ENCODE measurements at places on chromosomes 6 and 20.

DNA sequence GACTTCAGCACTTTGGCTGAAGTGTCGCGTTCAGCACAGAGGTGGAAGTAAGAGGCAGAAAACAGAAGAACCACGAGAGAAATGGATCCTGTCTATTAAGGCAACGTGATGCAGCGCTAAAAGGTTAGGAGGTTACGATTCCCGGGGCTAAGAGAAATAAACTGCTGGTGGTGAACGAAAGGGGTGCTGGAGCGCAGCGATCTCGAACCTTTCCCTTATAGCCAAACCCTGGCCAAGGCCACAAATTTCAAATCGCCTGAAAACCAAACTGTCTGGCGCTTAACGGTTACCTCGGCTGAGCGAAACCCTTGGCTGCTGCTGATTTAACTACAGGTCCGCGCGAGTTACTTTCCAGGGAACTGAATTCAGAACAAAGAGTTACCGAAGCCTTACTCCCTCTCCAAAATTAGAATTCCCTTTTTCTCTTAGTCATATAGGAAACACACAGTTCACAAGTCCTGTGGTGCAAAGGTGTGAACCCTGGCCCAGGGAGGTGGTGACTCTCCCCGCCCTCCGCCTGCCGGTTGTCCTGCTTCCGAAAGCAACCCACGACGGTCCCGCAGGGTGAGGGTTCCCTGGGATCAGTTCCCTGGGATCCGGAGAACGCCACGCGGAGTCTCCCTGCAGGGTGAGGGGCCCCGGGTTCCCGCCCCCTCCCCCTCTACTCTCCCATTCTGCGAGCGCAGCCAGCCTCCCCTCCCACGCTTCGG is 1.3 kb upstream of the SLC35D3 start:
- DNase-seq: peak; percentile 45

DNA sequence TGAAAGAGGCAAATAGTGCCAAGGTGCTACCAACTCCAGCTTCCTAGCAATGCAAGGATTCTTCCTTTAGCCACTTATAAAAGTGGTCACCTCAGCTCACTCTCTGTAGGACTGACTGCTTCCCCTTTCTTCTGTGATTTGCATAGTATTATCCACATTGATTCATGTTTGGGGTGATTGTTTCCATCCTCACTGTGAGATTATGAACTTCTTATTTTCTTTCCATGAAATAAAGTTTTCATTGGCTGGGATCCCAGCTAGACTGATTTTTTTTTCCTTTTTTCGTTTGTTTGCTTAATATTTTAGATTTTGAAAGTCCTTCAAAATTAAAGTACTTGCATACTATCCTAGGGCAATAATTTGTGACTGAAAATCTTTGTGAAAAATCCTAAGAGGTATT is 50.5 kb downstream of the EYA4 start:
- DNase-seq: no peak

GRCh38 chr20:49349694-49350252 is 71.9 kb upstream of the ZNFX1 start:
- no peak for DNase-seq

DNA sequence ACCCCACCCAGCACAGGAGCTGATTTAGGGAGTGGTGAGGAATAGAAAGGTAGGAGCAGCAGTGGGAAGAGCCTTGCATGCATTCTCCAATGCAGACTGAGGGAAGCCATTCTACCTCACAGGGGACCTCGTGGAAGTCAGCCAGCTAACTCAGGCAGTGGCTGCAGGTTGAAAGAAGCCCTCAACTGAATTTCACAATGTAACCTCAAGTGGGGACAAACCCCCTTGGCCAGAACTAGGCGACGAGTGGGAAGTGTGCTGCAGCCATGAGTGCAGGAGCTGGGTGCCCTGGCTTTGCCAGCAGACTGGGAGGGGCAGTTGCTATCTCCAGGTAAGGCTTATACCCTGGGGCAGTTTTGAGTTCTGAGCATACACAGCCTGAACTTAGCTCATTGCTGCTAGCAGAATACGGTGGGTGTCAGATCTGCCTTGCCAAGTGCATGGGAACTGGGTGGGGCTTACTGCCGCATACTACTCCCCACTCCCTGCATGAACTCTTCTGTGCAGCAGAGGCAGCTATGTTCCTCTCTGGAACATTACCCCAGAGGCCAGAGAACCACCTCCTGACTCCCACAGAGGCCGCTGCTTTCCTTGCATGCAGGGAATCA is 126.5 kb downstream of the CDK19 start:
- no peak for DNase-seq

DNA sequence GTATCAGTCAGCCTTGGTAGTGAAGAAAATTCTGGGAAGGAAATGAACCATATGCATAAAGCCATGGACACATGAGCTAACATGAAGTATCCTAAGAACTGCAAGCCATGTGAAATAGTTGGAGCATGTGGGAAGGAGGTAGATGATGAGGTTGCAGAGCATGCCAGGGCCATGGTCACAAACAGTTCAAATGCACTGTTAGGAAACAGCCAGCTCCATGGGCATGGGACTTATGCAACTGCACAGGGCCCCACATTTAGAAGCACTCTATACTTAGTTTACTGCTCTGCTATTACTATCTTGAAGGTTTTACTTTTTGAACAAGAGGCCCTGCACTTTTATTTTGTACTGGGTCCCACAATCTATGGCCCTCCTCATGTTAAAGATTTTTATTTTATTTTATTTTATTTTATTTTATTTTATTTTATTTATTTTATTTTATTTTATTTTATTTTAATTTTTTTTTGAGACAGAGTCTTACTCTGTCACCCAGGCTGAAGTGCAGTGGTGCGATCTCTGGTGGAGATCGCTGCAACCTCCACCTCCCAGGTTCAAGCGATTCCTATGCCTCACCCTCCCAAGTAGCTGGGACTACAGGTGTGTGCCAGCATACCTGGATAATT is 169.1 kb downstream of the IBTK start:
- DNase-seq: no peak

- no peak for DNase-seq
Measured at GRCh38 chr20:51044796-51045195, 21.9 kb upstream of the KCNG1 start.

- DNase-seq: peak; percentile 16
Measured at GRCh38 chr20:53611449-53611894, 17.8 kb upstream of the ZNF217 start.

GRCh38 chr20:56764671-56765070 is 135.6 kb downstream of the TFAP2C start:
- no peak for DNase-seq

DNA sequence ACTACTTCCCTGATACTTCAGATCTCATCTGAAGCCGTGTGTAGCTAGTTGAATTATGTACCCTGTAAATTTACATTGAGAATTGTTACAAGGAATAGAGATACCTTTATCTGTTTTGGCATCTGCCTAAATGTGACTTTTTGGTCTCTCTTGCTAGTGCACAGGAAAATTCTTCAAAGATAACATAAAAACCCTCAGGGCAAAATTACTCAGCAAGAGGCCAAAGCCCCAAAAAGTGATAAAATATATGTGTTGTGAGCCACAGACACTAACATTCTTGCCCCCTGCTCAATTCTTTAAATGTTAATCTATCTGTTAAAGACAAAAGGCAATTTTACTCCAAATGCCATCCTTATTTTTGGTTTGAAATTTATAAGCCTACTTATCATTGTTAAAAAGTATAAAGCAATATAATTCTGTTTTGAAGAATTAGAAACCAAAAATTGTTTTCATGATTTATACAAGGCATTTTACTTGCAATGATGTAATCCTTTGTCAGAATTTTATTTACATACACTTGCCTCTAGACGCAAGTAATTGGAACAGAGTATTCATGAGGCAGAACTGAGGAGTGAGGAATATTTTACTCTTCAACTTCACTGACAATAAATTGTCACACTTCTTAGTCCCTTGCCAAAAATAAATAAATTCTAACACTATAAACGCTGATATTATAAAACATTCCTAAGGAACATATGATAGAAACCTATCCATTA is 186.2 kb downstream of the EPM2A start:
- no peak for DNase-seq

GRCh38 chr6:99026135-99026534 is 78.4 kb upstream of the FBXL4 start:
- DNase-seq: no peak

- DNase-seq: no peak
Measured at GRCh38 chr6:159038914-159039884, 5.6 kb downstream of the TAGAP start.

All from activated T-cell treated with anti-CD3 and anti-CD28 coated beads, Interleukin-2, amount 50 U/mL, for 48 hours (primary cell).